SJSA1 (cell line): ENCODE measurements at places on chromosomes 7 and 10. TPM values are rescaled to one million over a fixed set of nuclear protein-coding genes. Genes with fewer than 3 reads are reported as not detected.

DNA sequence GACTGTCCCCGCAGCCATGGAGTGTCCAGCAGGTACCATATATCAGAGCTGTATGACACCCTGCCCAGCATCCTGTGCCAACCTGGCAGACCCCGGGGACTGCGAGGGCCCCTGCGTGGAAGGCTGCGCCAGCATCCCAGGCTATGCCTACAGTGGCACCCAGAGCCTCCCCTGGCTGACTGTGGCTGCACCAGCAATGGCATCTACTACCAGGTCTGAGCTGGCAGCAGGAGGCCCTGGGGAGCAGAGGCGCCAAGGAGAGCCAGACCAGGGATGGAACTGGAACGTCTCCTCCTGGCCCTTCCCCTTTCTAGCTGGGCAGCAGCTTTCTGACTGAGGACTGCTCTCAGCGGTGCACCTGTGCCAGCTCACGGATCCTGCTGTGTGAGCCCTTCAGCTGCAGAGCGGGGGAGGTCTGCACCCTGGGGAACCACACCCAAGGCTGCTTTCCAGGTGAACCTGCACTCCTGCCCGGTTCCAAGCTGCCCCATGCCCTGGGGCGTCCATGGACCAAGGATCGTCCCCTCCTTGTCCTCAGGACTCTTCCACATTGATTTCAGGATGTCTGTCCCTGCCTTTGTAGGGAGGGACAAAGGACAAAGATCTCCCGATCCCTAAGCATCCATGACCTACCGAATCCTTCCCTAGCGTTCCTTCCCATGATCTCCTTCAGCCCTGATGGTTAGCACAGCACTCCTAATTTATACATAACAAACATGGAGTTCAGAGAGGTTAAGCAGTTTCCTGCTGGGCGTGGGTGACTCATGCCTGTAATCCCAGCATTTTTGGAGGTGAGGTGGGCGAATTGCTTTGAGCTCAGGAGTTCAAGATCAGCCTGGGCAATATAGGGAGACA, 33.3 kb downstream of the EPHB4 start:
- no peak for DNase-seq

DNA sequence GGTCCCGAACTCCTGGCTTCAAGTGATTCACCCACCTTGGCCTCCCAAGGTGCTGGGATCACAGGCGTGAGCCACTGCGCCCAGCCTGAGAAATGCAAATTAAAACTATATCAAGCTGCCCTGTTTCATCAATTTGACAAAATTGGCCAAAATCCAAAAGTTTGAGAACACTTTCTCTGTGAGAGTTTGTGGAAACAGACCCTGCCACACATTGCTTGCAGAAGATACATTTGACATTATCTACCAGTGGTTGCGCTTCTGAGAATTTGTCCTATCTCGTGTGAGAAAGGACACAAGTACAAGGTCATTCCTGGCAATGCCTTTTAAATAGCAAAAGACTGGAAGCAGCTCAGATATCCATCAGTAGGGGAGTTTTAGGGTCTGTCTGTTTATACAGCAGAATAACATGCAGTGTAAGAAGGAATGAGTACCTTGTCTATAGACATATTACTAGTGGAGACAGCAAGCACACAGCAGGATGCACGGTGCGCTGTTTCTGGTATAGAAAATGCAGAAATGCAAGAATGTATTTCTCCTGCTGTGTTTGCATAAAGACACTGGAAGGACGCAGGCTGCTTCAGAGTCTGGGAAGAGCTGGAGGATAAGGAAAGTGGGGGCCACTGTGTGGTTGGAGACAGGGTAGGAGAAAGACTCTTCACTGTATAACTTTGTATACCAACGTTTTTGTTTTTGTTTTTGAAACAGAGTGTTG, 4.3 kb downstream of the LHPP start:
- no peak for DNase-seq

GRCh38 chr10:50439187-50439586, 184.6 kb downstream of the SGMS1 start:
- no peak for DNase-seq

DNA sequence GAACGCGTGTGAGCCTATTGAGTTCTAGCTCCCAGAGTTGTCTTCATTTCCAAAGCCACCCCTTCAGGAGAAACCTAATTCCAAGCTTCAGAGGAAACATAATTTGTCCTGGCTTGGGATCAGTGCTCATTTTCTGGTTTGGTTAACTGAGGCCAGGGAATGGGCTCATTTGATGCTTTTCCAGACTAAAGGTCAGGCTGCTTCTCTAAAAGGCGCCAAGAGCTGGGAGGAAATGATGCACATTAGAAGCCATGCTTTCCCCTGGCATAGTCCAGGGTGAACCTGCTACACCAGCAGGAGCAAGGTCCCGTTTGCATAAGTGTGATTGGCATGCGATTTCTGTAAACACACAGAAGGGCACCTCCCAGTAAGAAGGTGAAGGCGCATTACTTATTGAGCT, 435.0 kb downstream of the GALNT17 start:
- DNase-seq: no peak

DNA sequence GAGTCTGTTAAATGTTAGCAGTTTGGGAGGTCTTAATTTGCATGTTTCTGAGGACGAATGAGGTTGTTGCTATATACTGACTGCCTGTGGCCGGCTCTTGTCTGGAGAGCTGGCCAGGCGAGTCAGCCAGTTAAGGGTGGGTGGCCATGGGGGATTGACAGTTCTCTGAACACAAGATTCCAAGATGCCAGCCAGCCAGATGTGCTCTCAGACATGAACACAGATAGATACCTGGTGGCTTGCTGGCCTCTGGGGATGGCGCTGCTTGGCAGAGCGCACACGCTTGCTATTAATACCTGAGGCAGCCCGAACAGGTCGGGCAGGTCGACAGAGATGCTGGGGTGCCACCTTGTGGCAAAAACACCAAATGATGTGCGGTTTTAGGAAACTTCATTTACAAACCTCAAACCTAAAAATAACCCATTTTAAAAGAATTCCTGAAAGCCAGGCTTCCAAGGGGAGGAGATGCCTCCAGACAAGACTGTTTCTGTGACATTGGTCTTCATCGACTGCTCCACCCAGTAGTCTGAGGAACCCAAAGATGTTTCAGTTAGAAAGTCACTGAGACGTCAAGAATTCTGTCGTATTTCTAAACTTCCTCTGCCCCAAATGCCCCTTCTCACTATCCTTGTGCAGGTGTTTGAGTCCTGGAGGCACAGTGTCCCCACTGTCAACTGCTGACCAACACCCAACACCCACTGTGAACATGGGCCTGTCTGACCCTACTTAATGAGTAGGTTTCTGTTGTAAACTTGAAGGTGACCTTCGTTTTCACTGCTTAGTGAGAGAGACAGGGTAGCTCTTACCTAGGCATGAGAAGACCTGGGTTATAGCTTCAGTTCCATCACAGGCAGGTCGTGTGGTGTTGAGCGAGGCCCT, 123.4 kb downstream of the NT5C2 start:
- DNase-seq: peak; percentile 64

DNA sequence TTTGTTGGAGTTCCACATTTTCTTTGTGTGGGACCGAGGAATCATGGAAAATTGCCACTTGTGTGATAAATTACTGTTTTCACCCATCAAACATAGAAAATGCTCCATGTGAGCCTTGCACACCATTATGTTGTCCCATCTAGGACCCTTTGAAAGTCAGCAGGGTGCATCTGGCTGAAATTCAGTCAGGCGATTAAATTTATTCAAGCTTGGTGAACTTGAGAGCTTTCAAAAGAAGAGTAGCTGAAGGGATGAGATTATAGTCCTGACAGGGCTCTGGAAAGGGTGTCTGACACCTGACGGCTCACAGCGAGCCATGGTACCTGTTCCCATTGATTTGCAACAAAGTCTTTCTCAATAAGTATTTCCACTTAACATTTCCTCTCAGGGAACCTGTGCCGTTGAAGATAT, 399.7 kb upstream of the ETV1 start:
- DNase-seq: no peak

GRCh38 chr7:122136639-122137245, 7.3 kb downstream of the AASS start:
- peak; percentile 44 for DNase-seq

Gene CFAP46
- 0.21 TPM in 1 of 2 replicates, not detected in the other for total RNA-seq

Gene SMC3
- 65.0 and 69.5 TPM in 2 replicates for total RNA-seq

Gene LRRN3
- total RNA-seq: 0.22 TPM in 1 of 2 replicates, not detected in the other
